Pancreas (tissue), 10 donors: ENCODE measurements at places on chromosomes 2 and 18.

DNA sequence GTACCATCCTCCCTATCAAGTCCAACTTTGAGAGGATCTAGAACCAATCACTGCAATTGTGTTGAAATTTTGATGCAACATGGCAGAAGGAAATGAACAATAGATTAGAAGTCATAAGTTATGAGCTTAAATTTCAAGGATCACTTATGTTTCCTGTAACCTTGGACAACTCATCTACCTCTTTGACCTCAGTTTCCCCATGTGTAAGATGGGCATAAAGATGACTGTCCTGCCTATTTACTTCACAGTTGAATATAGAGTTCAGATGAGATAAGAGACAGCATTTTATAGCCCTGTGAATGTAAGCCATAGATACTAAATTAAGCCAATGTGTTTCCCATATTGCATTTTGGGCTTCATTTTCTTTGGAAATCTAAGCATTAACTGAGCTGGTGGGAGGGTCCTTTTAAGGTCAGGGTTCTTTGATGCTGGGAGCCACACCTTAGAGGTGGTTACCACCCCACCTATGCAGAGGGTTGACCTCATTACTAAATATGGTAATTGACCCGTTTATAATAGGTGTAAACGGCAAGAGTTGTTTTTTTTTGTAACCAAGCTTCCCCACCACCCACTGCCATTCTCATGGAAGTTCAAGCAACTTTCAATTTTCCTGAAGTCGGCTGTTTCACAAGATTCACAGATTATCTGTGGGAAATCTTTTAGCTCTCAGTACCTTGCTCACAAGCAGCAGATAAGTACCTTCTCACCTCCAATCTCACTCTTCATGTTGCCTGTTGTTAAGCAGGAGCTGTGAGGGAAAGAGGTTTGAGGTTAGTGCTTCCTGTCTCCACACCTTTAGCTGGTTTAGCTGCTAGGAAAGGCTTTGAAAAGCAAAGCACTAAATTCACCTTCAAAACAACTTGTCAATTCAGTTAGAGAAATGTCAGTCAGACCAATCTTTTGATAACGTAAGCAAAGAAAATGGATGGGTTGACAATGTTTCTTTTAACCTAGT lies 13.3 kb downstream of the CD28 start:
- DNase-seq = no peak

DNA sequence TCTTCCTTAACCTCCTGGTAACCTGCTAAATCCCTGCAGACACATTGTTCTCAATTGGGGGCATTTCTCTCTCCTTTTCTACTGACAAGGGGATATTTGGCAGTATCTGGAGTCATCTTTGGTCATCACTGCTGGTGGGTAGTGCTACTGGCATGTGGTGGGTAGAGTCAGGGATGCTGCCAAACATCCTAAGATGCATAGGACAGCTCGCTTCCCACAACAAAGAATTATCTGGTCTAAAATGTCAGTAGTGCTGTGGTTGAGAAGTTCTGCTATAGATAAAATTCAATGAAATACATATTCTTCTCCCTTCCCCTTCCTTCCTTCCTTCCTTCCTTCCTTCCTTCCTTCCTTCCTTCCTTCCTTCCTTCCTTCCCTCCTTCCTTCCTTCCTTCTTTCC lies 18.7 kb upstream of the LHCGR start:
- no peak for DNase-seq

DNA sequence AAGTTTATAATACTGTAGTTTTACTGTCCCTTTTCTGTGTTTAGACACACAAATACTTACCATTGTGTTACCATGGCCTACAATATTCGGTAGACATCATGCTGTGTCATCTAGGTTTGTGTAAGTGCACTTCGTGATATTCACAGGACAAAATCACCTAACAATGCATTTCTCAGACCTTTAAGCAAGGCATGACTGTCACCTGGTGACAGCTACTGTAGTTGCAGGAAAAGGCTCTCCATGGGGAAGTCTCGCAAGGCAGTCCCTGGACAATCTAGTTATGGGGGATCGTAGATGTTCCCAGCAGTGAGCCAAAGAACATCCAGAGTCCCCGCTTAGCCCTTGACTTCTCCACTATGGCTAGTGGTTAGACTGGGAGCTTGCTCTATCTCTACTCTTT lies 73.1 kb downstream of the EIF2AK3 start:
- DNase-seq = no peak

DNA sequence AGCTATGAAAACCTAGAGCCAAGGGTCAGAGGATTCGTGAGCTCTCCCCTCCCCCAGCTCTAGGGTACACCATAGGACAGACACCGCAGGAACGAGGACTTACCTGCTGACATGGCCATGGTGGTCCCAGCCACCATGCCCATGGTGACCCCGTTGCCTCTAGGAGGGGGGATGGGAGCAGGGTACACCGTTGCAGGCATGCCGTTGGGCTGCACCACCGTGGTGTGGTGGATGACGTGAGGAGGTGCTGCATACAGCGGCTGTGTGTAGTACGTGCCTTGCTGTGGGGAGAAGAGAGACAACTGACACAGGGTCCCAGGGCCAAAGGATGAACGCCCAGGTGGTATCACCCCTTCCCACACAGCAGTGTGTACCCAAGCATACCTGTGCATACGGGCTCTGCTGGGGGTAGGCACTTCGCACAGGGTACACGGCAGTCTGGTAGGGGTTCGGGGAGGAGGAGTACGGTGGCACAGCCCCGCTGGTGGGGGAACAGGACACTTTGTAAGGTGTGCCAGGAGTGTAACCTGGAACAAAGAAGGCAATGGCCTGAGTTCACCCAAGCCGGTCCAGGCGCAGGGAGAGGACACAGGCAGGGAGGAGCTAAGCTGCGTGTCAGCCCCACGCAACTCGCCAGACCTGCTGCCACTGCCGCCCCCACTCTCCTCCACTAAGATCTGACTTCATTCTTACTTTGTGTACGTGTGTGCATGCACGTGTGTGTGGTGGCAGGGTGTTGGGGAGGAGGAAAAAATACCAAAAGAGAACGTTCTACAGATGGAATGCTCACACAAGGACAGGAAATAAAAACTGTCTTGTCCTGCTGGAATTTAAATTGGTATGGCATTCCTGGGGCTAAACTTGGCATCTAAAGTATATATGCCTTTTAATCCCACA lies 37.8 kb downstream of the FAM168B start:
- no peak for DNase-seq

DNA sequence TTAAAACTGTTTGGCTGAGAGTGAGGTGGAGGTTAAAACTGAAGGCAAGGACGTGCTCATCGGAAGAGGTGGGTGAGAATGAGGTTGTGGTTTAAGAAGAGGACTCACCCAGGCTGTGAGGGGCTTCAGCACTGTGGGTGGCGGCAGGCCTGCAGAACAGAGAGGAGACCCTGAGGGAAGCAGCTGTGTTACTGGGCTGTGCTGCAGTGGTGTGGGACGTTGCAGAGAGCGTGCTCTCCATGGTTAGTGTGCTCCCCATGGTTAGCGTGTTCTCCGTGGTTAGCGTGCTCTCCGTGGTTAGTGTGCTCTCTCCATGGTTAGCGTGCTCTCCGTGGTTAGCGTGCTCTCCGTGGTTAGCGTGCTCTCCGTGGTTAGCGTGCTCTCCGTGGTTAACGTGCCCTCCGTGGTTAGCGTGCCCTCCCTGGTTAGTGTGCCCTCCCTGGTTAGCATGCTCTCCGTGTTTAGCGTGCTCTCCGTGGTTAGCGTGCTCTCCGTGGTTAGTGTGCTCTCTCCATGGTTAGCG lies 68.5 kb upstream of the NFATC1 start:
- no peak for DNase-seq
